ENCODE measurements at places on chromosomes 11 and 22. TPM values are rescaled to one million over a fixed set of nuclear protein-coding genes. Genes with fewer than 3 reads are reported as not detected.
A peak's percentile ranks its signal among the peaks of the same experiment; 100 is the strongest.

Gene MOGAT2
- not detected for total RNA-seq

DNA sequence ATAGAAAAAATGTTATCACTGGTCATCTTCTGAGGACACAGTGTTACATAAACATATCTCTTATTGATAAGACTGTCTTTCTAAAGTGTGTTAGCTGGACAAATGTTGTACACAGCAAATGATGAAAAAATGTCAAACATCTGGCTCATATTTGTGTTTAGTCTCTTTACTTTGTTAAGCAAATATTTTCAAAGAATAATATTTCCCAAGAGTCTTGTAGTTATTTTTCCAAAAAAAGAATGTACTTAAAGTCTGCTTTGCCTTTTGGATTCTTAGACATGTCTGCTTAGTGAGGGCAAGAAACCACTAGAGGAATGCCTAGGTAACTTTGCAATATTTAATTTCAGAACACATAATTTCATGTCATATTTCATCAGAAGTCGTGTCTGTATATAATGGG lies 23.9 kb upstream of the CCDC179 start:
- H3K4me1 ChIP-seq, result no peaks in the 10 kb centered on the region
- no peaks in the 10 kb centered on the region for H3K36me3 ChIP-seq
- H3K4me3 ChIP-seq, result no peak overlapping the region
- no peak overlapping the region for H3K27ac ChIP-seq

DNA sequence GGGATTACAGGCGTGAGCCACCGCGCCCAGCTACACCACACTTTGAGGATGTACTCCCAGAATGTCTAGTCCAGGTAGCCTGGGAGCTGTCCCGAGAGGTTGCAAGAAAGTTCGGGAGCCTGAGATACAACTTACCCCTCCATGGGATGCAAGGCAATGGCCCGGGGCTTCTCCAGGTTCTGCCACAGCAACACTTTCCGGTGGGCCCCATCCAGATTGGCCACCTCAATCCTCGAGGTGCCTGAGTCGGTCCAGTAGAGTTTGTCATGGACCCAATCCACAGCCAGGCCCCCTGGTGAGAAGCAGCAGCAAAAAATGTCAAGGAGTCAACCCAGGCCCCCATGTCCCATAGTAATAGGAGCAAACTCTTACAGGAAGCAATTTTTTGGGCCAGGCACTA lies 25.5 kb downstream of the LRP4 start:
- H3K4me1 ChIP-seq, result no peaks in the 10 kb centered on the region
- H3K36me3 ChIP-seq, result no peaks in the 10 kb centered on the region
- no peak overlapping the region for H3K27ac ChIP-seq
- no peaks in the 10 kb centered on the region for H3K27me3 ChIP-seq
- H3K4me3 ChIP-seq, result no peak overlapping the region

GRCh38 chr22:30637701-30638114 lies 2.1 kb downstream of the SLC35E4 start:
- no peak overlapping the region for H3K27ac ChIP-seq
- peak overlapping the region; percentile 96 for H3K4me3 ChIP-seq
- peaks cover 23% of the 10 kb centered on the region for H3K4me1 ChIP-seq
- H3K36me3 ChIP-seq, result no peaks in the 10 kb centered on the region

- no peak overlapping the region for H3K27ac ChIP-seq
- H3K4me3 ChIP-seq, result no peak overlapping the region
- H3K4me1 ChIP-seq, result peaks cover 14% of the 10 kb centered on the region
- H3K36me3 ChIP-seq, result no peaks in the 10 kb centered on the region
- no peaks in the 10 kb centered on the region for H3K27me3 ChIP-seq
Observed at GRCh38 chr11:62433904-62434276, 15.1 kb downstream of the SCGB1A1 start.

- DNase-seq, result no peak
- H3K4me1 ChIP-seq, result peaks cover 29% of the 10 kb centered on the region
Observed at GRCh38 chr22:35785181-35785923, 67.7 kb downstream of the APOL5 start.

GRCh38 chr22:21450320-21450831 lies 16.8 kb upstream of the TMEM191C start:
- H3K27ac ChIP-seq, result no peak overlapping the region
- no peak overlapping the region for H3K4me3 ChIP-seq
- H3K36me3 ChIP-seq, result no peaks in the 10 kb centered on the region
- no peak for DNase-seq

DNA sequence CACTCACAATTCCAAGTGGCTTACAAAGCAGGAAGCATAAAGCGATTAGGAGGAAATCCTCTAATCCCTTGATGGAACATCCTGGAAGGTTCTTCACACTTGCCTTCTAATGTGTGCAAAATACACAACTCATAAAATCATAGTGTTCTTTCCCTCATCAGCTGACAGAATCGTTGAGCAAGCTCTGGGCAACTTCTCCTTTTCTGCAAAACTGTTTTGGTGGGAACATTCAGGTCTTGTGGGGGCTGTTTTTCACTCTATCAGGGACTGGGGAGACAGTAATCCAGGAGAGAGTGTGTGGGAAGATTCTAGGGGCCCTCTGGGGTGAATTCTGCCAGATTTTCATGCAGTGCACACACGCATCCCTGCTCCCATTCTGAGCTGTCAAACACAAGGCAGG lies 53.2 kb downstream of the IRAG1 start:
- no peak for DNase-seq
- no peaks in the 10 kb centered on the region for H3K4me1 ChIP-seq
- H3K27me3 ChIP-seq, result no peaks in the 10 kb centered on the region
- H3K36me3 ChIP-seq, result no peaks in the 10 kb centered on the region
- no peak overlapping the region for H3K27ac ChIP-seq

GRCh38 chr11:126461096-126461440 lies 105.6 kb downstream of the ST3GAL4 start:
- DNase-seq, result no peak
- no peaks in the 10 kb centered on the region for H3K36me3 ChIP-seq
- no peaks in the 10 kb centered on the region for H3K4me1 ChIP-seq

- no peak overlapping the region for H3K4me3 ChIP-seq
- H3K36me3 ChIP-seq, result peaks cover 4% of the 10 kb centered on the region
- peaks cover 10% of the 10 kb centered on the region for H3K4me1 ChIP-seq
- no peaks in the 10 kb centered on the region for H3K27me3 ChIP-seq
Observed at GRCh38 chr22:21760640-21761039, 25.0 kb upstream of the YPEL1 start.
